Esophagus mucosa (tissue), 1 donor: ENCODE measurements at places on chromosomes 3 and 15. TPM values are rescaled to one million over a fixed set of nuclear protein-coding genes. Genes with fewer than 3 reads are reported as not detected.

DNA sequence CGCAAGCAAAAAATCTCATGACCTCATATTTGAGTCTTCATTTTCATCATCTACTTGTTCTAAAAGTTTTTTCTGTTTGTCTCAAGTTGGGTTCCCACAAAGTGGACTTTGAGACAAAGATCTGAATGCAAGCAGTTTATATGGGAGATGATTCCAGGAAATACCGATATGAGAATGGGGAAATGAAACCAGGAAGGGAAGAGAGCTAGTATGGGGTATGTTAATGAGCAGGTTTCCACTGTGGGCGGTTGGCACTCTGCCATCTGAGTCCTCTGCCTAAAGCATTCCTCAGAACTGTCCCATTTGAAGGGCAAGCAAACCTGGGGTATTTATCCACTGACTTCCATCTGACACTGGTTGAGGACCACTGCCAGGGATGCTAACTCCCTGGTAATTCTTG is 8.8 kb downstream of the ADPRH start:
- peak; percentile 15 for ATAC-seq

Gene CORO2B
- 0.12 TPM for total RNA-seq

GRCh38 chr3:181956122-181956521 is 244.4 kb downstream of the SOX2 start:
- ATAC-seq: peak; percentile 89

DNA sequence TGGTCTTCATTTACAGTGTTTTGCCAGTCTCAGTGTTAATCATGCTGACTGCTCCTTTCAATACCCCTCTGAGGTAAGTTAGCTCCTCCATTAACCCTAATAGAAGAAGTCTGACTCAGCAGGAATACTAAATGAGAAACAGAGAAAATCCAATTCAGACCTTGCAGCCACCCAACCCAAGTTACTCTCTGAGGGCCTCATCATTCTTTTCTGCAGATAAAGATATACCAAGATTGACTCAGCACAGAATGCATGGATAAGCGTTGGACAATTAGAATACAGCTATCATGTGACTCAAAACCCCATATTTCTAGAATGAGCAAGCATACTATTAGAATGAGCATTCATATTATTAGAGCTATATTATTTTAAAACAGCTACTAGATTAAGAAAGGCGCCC is 389.1 kb upstream of the SGO1 start:
- no peak for ATAC-seq

DNA sequence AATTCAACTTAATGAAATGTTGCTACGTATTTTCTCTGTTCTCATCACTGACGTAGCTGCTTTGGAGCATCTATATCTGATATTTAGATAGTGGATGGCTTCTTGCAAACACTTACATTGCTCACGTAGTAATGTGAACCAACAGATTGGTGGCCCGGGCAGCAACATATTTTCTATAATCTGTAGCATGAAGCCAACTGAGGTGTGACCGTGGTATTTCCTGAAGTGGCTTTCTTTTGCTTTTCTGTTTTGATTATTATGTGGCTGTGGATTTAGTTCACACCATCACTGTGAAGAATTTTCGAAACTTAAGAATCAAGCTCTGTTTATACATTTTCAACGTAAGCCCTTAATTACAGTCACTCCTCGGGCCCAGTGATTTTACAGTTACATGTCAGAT is 288.5 kb downstream of the LPP start:
- no peak for ATAC-seq

Gene WDR48
- total RNA-seq: 17.5 TPM

Gene ZDHHC19
- not detected for total RNA-seq

Gene THPO
- not detected for total RNA-seq

- ATAC-seq: peak; percentile 72
These were observed 28.0 kb upstream of the PLA2G4E start for GRCh38 chr15:42048821-42049200.

Gene FGD5
- total RNA-seq: 2.5 TPM

Gene HTR3E
- not detected for total RNA-seq

- ATAC-seq: no peak
These were observed 76.0 kb upstream of the TSC22D2 start for GRCh38 chr3:150331978-150332568.

- ATAC-seq: no peak
These were observed 72.6 kb downstream of the TGFBR2 start for GRCh38 chr3:30679045-30679444.

DNA sequence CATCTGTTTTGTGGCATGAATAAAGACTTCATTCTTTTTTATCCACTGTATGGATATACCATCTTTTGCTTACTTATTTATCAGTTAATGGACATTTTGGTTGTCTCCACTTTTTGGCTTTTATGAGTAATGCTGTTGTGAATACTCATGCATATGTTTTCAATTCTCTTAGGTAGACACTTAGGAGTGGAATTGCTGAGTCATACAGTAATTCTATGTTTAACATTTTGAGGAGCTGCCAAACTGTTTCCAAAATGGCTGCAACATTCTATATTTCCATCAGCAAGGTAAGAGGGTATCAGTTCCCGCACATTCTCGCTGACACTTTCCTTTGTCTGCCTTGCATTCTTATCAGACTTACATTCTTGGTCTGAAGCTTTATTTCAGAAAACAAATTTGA is 191.1 kb downstream of the WNT5A start:
- no peak for ATAC-seq

Gene SCN5A
- total RNA-seq: not detected

DNA sequence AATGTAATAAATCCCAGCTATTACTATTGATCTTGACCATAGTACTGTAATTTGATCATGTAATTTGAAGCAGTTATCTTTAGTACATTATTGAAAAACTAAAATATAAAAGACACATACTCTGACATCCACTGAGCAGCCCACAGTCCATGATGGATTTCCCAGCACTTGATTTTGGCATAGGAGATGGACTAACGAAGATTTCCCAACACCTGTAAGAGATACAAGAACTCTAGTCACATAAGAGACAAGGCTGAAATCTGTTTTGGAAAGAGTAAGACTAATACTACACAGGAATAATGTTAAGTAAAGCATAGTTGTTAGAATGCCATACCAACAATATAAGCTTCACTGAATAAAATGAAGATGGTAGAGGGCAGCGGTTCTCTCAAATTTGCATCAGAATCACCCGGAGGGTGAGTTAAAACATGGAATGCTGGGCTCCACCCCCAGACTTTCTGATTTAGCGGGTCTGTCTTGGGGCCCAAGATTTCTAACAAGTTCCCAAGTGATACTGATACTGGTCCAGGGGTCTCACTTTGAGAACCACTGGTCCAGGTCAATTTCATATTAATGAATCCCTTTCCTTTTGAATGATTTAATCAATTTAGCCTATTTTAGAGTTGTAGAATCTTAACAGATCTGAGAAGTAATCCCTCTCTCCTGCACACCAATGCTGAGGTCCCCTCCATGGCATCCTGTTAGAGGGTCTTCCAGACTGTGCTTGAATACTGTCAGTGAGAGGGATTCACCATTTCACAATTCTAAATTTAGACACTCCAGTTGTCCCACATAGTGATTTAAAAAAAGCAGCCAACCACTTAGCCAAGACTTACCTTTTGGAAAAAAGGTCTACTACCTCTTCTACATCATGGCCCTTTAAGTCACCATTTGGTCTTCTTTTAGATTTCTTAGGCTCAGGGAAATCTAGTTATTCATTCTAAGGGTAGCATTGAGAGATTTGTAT is 11.5 kb downstream of the RABL3 start:
- ATAC-seq: no peak

- no peak for ATAC-seq
These were observed 138.3 kb upstream of the TPM1 start for GRCh38 chr15:62904041-62904910.

Gene LRRN1
- 0.44 TPM for total RNA-seq

GRCh38 chr3:17258823-17259436 is 374.2 kb downstream of the PLCL2 start:
- ATAC-seq: no peak

- no peak for ATAC-seq
These were observed 411 bp upstream of the EIF2B5 start for GRCh38 chr3:184134746-184135148.

DNA sequence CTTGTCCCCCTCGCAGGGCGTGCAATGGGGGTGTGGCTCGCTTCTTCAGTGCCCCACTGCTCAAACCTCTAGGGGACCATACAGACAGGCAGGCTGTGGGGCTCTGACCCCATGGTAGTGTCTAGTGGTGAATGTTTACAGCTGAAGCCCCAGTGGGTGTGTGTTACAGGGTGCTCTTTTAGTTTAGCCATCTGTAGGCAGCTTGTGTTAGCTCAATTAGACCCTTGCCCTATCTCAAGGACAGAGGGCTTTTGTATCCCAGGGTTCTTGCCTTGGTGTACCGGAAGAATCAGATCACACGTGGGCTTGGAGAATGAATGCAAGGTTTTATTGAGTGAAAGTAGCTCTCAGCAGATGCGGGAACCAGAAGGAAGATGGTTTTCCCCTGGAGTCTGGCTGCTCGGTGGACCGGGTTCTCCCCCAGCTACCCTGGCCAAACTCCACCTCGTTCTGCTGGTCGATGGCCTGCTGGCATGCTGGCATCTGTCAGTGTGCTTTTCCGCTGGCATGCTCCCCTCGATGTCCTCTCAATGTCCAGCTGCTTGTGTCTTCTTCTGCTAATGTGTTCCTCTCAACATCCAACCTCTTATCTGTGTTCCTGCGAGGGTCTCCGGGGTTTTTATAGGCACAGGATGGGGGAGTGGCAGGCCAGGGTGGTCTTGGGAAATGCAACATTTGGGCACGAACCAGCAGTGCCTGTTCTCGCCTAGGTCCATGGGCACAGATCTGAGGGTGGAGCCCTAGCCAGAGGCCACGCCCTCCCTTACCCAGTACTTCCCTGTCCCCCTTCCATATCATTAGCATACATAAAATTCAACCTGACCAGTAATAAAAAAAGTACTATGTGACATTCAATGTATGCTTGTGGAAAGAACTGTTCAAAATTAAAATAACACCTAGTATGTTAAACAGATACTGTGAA is 6.6 kb downstream of the SPCS1 start:
- ATAC-seq: no peak

DNA sequence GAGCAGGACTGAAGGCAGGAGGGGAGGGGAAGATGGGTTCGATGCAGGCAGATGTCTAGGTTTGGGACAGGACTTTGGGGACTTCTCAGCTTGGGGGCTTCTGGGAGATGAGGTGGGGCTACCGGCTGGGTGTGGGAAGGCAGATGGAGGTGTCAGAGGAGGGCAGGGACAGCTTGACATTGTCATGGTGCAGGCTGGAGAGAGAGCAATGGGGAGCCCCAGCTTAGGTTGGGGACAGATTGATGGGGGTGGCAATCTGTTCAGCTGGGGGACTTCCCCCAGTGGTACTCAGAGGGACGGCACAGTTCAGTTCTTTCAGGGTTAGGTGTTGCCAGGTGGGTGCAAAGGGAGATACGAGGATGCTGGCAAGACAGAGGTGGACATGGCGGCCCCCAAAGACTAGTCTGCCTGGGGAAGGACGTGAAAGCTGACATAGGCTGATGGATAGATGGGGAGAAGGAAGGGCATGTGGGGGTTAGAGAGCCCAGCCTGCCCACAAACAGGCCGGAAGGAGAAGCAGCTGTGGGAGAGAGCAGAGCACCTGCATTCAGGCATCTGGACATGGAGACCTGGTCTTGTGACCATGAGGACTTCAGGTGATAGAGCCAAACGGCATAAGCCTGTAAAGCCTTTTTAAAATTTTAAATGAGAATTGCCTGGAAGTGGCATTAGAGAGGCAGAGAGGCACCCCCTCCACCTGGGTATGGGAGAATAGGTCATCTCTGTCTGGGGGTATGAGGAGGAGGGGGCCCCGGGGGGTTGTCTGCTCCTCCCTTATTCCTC is 21.1 kb downstream of the ACAA1 start:
- no peak for ATAC-seq

DNA sequence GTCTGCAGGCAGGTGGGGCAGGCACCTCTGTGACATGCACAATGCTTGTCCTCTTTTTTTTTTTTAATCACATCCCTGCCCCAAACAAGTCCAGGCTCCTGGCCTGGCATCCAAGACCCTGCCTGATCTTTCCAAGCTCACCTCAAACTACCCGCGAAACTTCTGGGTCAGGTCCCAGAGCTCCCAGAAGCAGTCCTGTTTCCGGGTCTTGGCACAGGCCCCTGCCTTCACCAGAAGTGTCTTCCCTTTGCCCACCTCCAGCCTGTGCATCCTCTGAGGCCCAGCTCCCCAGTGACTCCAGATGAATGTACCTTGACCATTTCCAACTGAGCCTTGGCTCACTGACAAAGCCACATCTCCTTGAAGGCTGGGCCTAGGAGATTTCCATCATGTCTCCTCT is 23.0 kb downstream of the PLA2G4E start:
- ATAC-seq: no peak
